ENCODE measurements at places on chromosomes 3 and 15.
A peak's percentile ranks its signal among the peaks of the same experiment; 100 is the strongest.

DNA sequence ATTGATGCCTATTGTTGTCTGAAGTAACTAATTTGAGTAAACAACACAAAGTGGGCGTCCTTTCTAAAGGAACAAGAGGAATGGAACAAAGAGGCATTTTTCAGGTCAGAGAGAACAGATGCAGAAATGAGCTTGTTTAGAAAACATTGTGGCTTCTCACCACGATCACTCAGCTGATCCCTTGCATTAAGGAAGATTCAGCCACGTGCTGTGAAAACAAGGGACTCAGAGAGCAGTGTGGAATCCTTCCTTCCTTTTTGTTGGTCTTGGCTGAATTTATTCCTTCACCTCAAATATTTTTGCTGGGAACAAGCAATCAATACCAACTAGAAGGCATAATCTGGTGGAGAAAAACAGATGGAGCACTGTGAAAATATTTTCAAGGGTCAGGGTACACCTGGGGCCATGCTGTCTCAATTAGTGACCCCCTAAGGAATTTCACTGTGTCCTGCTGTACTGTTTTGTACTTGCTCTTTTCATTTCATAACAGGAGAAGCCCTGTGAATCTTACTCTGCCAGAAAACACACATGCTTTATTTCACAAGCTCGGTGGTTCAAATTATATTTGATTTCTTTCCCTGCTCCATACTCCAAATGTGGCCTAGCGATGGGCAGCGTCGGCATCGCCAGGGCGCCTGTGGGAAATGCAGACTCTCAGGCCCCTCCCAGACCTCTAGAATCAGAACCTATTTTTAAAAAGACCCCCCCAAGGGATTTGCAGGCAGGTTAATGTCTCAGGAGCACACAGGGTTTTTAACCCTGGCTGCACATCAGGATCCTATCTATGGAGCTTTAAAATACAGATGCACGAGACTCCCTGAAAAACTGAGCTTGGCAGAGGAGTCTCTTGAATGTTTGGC is 11.6 kb upstream of the SLC6A20 start:
- DNase-seq, result no peak

- peak; percentile 96 for DNase-seq
Measured at GRCh38 chr15:90101969-90102890, at the start of gene IDH2. Gene IDH2 (minus strand): TSS chr15:90102468. CDS start chr15:90102390, 78 bp downstream.

DNA sequence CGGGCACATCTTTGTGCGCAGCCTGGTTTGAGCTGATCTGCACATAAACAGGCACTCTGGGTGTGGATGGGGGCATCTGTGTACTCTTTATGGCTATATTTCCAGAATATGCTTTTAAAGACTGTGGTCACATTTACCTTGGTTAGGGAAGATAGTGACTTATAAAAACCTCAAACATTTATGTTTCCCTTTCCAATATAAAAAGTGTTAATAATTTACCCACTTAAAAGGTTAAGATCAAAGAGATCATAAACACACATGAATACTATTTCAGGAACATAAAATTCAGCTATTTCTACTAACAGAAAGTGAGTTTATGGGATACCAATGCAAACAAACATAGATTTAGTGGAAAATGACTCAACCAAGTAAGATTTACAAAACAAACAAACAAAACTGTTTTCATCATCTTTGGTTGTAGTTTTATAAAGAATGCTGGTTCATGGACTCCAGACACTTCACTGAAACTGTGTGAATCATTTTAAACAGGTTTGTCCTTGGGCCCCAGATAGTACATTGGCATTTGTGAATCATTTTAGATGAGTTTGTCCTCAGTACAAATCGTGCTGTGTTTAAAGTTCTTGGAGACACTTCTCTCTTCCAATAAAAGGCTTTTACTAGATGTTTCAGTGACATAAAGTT is 253.5 kb upstream of the CTDSPL start:
- no peak for DNase-seq

- DNase-seq, result no peak
Measured at GRCh38 chr15:38263996-38264395, 11.4 kb downstream of the SPRED1 start.

- DNase-seq, result no peak
Measured at GRCh38 chr15:60912984-60913697, 316.0 kb downstream of the RORA start.

Data from stomach (tissue), 19 donors.